SIG-M5 (cell line): ENCODE measurements at places on chromosomes 1 and 21.

GRCh38 chr21:16404776-16405175, 675.0 kb downstream of the USP25 start:
- no peak for DNase-seq

DNA sequence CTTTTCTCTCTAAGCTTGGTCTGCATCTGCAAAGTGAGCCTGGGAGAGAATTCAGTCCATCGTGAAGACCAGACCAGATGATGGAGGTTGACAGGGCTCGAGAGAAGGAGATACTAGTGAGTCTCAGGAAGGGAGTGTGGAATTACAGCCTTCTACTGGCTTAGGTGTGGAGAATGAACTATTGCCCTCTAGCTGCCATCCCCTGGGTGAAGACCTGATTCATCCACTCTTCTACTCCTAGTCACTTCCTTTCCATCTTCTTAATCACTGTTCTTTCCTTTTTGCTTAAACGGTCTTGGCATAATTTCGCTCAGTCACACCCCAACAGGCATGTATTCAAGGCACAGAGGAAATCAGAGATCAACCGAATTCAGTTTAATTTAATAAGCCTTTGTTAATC, 34.0 kb upstream of the HSD17B7 start:
- DNase-seq: no peak

- DNase-seq: no peak
Measured at GRCh38 chr1:6245869-6246496, 2.0 kb downstream of the HES3 start.

GRCh38 chr1:244887281-244887680, 22.9 kb upstream of the HNRNPU start:
- no peak for DNase-seq

DNA sequence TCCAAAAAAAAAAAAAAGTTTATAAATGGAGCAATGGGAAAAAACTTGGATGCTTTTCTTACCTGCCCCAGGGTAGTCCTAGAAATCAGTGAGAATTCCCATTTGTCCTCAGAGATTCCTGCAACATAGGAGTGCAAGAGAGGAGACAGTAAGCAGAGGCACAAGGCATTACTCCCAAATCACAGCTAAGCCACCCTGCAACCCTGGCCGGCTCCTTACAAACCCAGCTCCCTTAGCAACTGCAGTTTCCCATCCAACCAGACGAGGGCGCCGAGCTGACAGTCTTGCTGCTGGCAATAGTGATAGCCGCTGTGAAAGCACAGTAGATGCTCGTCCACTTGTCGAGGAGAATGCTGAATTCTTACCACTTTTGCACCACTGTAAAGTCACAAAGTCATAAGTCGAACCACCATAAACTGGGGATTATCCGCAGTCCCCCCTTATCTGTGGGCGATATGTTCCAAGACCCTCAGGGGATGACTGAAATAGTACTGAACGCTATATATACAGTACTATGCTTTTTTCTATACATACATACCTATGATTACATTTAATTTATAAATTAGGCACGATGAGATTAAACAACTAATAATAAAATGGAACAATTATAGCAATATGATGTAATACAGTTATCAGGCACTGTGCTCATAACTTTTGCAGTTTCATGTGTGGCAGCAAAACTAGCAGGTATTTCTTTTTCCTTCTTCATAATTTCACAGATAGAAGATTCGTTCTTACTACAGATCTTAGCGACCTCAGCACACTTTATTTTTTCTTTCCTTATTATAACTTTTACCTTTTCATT, 6.0 kb upstream of the PITHD1 start:
- no peak for DNase-seq
